Activated naive CD8-positive, alpha-beta T cell treated with anti-CD3 and anti-CD28 coated beads, Interleukin-2, amount 50 U/mL, for 24 hours (primary cell): ENCODE measurements at places on chromosomes 12 and 14.

- DNase-seq: no peak
Measured at GRCh38 chr14:57816568-57817284, 49.2 kb downstream of the SLC35F4 start.

- no peak for DNase-seq
Measured at GRCh38 chr12:94143951-94144350, 4.4 kb upstream of the PLXNC1 start.

GRCh38 chr12:77968571-77968970 lies 137.9 kb downstream of the NAV3 start:
- DNase-seq: no peak

GRCh38 chr14:30333934-30334333 lies 225.0 kb upstream of the G2E3 start:
- DNase-seq: no peak

GRCh38 chr14:95261616-95262510 lies 57.8 kb downstream of the CLMN start:
- no peak for DNase-seq
